Right renal cortex interstitium (tissue), 3 donors: ENCODE measurements at places on chromosomes 1 and 21. TPM values are rescaled to one million over a fixed set of nuclear protein-coding genes. Genes with fewer than 3 reads are reported as not detected.

DNA sequence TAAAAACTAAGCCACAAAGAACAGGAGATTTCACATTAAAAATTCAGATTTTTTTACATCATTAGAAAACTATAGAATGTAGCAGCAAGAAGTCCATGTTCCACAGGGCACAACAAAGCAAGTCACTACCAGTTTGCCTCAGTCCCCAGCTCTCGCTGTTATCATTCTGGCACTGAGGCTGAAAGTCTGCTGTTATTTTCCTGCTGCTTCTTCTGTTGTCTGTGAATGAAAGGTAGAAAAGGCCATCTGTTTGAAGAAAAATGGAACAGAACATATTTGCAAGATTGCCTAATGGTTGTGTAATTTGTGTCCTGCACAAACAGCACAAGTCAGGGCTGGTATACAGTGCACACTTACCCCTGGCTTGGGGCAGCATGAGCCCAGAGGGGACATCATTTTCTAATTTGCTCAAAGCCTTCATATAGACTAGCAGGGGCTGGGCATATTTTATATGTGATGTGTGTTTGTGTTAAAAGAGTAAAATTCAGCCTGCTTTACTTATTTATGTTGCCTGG, 105.6 kb upstream of the COG2 start:
- no peak for DNase-seq

TTC4 gene
- polyA plus RNA-seq, result 34.6 TPM

NUDT4B gene
- 0.57 TPM for polyA plus RNA-seq

- DNase-seq, result no peak
Observed at GRCh38 chr21:33700491-33700890, 58.2 kb downstream of the ITSN1 start.
